HT1080 (cell line): ENCODE measurements at places on chromosomes 6 and 20. TPM values are rescaled to one million over a fixed set of nuclear protein-coding genes. Genes with fewer than 3 reads are reported as not detected.

Gene CLIC5
- not detected in 2 replicates for total RNA-seq

Gene KIF25
- not detected in 2 replicates for total RNA-seq

Gene LGSN
- not detected in 2 replicates for total RNA-seq

Gene CRIP3
- total RNA-seq, result not detected in 2 replicates

Gene OR2H1
- not detected in 2 replicates for total RNA-seq

Gene POU5F1
- not detected in 2 replicates for total RNA-seq
